ENCODE measurements at places on chromosomes 3 and 15.

DNA sequence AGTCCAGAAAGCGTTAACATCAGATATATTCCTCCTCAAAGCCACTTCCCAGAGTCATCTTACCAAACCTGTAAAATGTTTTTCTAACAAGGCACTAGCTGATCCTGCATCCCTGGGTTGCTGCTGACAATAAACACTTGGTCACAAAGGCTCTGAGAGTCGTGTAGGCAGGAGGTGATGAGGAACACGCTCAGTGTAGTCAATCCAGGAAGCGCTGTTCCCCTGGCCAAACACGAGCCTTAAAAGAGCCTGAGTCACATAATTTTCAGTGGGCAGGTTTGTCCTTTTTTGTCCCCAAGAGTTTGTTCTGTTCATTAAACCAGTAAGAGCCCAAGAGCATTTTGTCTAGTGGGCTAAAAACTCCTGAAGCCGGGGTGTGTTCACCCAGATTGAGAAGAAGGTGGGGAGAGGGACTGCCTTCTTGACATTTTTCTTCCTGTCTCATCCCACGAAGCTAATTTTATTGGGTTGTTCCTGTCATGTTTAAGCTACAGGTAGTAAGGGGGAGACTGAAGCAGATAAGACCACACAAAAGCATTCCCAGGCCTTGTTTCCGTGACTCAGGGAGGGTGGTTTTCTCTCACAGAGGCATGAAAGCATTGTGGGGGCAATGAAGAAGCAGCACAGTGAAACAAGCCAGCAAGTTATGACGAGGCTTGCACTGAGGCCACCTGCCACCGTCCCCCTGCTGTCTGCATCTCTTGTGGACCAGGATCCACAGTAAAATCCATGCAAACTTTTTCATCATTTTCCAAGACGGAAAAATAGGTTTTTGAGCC is 73.7 kb downstream of the FOXB1 start:
- DNase-seq = no peak

DNA sequence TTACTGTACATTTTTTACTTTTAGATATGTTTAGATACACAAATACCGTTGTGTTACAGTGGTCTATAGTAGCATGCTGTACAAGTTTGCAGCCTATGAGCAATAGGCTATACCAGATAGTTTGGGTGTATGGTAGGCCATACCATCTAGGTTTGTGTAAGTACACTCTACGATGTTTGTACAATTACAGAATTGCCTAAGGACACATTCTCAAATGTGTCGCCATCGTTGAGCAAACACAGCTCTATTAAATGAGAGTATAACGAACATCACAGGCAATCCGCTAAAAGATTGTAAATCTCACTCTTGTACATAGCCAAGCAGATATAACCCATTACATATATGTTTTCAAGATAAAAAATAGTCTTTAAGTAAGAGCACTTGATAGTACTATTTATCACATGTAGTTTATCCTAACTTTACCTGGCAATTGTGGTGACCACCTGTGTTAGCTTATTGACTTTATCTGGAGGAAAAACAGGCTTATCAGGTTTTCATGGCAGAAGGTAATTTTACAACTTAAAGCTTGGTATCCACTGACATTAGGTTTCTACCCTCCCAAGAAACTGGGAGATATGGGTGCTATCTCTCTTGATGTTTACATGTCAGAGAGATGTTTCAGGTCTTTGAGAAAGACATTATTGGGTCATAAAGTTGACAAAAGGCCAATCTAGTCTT is 898.7 kb downstream of the NSUN3 start:
- DNase-seq = no peak

DNA sequence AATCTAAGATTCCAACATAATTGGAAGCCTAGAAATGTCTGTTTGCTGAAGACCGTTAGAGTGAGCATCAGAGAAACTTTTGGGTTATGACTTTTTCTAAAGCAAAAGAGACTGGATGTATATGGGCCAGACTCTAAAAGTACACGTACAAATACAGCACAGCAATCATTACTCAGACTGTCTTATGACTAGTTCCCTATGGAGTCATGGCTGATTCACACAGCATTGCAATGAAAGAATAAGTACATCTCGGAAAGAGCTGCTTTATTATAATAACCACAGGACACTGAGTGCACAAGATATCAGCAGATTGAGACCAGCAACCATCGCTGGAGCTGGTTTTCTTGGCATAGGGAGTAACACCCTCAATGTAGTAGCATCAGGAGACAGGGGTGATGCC is 618.6 kb downstream of the NLGN1 start:
- peak; percentile 83 for DNase-seq

DNA sequence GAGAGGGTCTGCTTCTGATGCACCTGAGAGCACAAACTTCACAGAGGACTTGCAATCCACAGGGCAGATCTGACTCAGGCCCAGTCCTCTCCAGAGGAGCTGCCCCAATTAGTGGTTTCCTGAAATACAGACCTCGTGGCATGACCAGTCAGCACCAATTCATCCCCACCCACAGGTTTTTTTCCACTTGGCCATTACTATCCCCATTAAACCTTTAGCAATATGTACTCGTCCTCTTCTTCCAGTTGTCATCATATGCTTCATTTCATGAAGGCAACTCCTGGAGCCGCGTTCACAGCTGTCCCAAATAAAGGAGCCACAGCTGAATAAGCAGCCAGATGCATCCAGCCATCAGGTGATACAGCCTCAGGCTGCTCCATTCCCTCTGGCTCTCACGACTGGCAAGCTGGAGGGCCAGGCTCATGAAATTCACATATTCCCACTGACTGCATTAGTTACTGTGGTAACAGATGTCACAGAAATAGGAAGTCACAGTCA is 163.1 kb downstream of the FMN1 start:
- DNase-seq = peak; percentile 1

DNA sequence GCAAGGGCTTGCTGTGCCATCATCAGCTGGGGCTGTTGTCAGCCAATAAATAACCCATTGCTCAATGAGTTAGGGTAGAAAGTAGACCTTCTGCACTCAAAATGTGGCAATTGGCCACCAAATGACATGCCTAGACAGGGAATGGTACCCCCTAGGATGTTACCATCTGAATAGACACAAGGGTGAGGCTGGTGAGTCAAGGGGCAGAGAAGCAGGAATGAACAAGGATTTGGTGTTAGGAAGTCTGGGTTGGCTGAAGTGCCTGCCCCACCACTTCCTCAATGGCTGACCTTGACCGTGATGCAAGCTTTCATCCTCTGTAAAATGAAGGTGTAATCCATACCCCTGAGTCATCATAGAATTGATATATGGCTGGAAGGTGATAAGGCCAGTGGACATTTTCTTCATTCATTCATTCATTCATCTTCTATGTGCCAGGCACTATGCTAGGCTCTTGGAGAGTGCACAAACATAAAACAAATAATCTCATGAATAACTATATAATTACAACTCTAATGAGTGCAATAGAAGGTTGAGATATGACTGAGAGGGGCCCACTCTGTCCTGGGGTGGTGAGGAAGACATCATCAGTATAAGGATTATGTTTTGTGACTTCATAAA is 4.4 kb upstream of the CA12 start:
- DNase-seq = no peak

GRCh38 chr3:156888176-156888575 is 62.0 kb downstream of the LEKR1 start:
- DNase-seq = no peak

DNA sequence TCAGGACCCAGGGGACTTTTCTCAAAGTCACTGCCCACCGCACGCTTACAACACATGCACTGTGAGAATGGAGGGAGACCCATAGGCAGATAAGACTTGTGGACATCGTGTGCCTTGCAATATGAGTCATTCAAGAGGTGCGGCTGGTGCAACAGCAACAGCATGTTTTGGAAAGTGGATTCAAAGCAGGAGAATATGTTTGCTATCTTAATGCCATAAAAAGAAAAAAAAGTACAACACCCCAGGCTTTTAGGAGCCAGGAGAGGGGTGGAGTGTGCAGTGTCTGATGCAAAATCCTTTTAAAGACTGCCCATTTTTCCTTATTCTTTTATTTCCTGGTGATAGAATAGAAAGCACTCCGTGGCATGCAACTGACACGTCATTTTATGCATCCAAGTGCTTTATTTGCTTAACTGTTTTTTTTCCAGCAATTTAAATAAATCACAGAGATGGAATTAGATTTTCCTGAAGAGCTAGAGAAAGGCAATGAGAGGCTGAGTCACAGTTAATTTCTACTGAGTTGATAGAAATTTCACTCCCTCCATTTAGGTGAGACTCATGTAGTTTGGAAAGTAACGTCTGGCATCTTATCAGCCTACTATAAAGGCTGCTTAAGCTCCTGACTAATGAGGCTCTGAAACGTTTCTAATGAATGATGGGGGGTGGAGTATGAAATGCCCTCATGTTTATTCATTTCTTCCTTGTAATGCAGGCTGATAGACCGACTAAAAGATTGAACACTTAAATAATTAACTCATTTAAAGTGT is 96.4 kb downstream of the NSUN3 start:
- peak; percentile 55 for DNase-seq

DNA sequence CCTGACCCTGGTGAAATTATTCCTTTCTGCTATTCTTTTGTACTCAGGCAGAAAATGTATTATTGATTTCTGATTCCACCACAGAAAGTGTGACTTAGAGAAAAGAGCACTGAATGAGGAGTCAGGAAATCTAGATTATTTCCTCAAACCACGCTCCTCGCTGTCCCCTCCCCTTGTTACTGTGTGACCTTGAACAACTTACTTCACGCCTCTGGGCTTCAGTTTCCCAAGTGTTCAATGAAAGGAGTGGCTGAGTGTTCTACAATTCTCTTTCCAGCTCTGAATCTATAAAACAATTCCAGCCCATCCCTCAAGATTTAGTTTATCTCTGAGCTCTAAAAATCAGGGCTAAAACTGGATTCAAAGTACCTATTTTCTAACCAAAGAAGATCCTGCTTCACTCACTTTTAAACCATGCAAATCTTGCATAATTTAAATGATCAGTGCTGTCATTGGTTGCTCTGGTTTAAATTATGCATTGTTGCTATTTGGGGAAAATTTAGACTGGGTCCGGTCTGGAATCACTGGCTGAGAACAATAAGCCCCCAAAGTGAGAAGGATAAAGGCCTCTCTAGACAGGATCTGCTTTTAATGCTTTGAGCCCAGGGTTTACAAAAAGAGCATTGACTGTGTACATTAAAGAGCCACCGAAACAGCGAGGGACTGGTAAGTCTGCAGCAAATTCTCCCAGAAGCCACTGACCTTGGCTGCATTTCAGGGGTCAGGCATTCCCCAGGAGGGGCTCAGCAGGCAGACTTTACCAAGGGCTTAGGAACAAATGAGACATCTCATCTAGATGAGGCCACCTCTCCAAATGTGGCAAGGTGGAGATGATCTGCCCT is 3.2 kb downstream of the TNIK start:
- no peak for DNase-seq

GRCh38 chr15:68330901-68331300 is 53.4 kb downstream of the FEM1B start:
- no peak for DNase-seq

DNA sequence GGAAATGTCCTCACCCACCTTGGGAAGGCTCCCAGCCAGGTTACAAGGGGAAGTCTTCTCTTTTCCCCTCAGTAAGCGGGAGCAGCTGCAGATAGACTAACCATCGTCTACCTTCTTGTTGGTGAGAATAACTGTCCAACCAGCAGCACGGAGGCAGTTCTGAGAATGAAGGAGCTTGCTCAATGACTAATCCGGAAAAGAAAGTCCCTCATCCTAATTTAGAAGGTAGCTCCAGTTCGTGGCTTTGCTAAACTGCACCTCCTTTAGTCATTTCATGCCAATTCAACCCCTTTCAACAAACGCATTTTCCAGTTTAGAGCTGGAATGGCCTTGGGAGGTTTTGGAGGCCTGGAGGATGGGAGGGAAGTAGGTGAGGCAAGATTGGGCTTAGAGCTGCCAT is 527.4 kb upstream of the PROK2 start:
- DNase-seq = no peak

GRCh38 chr3:56758539-56758981 is 43.2 kb downstream of the ARHGEF3 start:
- peak; percentile 43 for DNase-seq

DNA sequence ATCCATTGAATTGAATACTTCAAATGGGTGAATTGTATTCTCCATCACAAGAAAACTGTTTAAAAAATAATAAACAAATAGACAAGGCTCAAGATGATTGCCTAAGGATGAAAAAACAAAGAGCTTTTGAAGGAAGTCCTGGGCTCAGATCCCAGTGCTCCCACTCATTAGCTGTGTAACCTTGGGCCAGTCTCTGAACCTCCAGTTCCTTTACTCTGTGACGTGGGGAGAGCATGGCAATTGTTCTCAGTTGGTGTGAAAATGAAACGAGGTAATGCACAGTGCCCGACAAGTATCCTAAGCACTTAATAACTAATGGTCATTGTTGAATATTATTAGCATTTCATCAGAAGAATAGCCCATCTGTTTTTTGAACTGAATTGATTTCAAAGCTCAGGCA is 40.7 kb downstream of the TNIK start:
- no peak for DNase-seq

GRCh38 chr3:62602987-62603386 is 229.6 kb upstream of the FEZF2 start:
- DNase-seq = peak; percentile 8

- no peak for DNase-seq
These were observed 40.2 kb upstream of the IDH2 start for GRCh38 chr15:90142216-90143165.

DNA sequence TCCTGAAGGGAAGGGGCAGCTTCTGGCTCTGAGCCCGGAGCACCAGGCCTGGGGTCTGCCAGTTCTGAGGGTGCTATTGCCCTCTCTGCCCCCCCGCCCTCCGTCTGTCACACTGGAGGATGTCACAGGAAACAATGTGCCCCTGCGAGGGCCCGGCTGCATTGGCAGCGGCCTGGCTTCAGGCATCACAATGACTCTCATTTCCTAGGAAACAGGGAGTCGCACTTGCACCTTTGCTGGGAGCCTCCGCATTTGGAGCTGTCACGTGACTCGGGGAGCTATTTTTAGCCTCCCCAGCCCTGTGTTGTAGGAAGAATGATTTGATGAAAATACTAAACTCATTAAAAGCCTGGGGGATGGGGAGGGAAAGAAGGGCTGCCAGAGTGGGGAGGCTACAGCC is 518.9 kb downstream of the SHQ1 start:
- DNase-seq = no peak

- DNase-seq = no peak
These were observed 530.2 kb downstream of the SOX2 start for GRCh38 chr3:182241766-182242488.

GRCh38 chr3:53030619-53031449 is 15.0 kb downstream of the SFMBT1 start:
- DNase-seq = no peak

- DNase-seq = no peak
These were observed at the start of gene ATP13A5 for GRCh38 chr3:193378706-193379105. ATP13A5 (minus strand) TSS chr3:193378753; CDS start chr3:193378725, 28 bp downstream.

DNA sequence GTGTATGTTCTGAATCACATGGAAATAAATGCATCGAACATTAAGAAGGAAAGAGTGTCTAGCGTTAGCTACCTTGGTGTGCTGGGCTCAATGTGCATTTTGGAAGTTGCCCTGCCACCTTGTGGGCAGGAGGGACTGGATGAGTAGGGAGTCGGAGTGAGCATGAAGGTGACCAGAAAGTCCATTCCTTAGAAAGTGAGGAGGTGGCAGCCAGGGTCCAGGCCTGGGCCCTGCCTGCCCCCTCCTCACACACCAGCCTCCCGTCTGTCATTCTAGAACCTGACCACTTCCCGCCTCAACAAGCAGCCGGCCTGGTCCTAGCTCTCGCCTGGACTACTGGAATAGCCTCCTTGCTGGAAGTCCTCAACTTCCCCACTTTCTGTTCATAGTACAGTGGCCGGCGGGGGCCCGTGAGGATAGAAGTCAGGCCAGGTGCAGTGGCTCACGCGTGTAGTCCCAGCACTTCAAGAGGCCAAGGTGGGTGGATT is 10.2 kb upstream of the GATA2 start:
- DNase-seq = peak; percentile 22

- peak; percentile 78 for DNase-seq
These were observed 30.5 kb downstream of the OXSM start for GRCh38 chr3:25820366-25820765.

- DNase-seq = no peak
These were observed 38.7 kb upstream of the DNAAF4 start for GRCh38 chr15:55546718-55547117.

Measured in RKO (cell line).